ENCODE measurements at places on chromosomes 1 and 21.

DNA sequence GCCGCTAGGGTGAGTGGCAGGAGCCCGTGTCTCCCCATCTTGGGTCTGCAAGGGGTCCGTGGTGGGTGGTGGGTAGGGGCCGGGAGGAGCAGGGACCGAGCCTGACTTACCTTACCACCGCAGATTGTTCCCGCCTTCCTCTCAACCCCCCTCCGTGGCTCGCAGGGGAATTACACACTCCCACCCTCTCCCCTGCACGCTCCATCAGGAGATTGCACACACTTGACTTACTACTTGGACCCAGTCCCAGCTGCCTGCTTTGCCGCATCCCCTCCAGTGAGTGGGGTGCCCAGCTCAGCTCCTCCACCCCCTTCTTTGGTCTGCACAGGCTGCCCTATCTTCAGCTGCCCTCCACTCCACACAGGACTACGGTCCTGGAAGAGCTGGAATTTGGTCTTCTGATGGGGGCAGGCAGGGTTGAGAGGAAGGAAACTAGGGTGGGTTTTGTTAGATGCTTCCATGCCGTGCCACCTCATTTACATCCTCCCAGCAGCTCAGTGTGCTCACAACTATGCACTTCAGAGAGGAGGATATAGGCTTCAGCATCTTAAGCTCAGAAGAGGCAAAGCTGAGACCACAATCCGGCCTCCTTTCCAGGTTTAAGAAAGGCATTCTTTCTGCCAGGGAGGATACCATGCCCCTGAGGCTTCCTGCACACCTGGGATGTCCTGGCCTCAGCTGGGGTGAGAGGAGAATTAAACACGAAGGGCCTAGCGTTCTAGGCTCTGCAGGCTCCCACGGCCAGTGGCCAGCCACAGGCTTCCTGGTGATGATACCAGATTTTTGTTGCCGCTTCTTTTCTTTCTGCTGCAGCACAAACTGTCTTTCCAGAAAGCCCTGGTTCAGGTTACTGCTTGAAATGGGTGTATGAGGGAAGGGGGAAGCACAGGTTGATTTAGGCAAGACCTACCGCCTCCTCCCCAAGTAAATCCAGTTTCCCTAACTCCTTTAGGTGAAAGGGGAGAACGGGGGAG, 2.3 kb downstream of the KCNC4 start:
- no peak for DNase-seq

- no peak for DNase-seq
Observed at GRCh38 chr1:247435030-247435758, 19.2 kb downstream of the NLRP3 start.

- DNase-seq, result no peak
Observed at GRCh38 chr1:240506176-240506575, 105.8 kb downstream of the GREM2 start.

GRCh38 chr1:151992303-151993083, 1.2 kb downstream of the S100A10 start:
- DNase-seq, result no peak

- DNase-seq, result no peak
Observed at GRCh38 chr1:87684713-87685205, 356.1 kb downstream of the LMO4 start.

GRCh38 chr1:31672986-31673385, 28.3 kb upstream of the PEF1 start:
- DNase-seq, result no peak

- DNase-seq, result no peak
Observed at GRCh38 chr1:208923456-208923855, 660.1 kb upstream of the CAMK1G start.

DNA sequence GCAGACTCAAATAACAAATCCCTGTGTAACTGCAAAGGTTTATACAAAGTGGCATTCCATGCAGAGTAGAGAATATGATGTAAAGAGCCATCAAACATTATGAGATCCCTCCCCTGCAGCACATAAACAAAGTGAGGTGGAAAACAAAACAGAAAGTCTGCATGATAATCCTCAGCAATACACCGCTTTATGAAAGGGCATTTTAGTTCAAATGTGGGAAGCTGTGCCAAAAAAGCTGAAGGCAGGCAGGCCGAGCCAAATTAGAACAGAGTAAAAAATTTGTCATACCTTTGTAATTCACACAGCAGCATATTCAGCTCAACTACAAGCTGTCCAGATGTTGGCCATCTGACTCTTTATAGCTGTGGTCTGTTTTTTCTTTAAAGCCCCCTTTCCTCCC, 113.5 kb downstream of the LHX9 start:
- DNase-seq, result no peak

GRCh38 chr1:161721738-161722343, 497 bp downstream of the FCRLB start:
- DNase-seq, result no peak

GRCh38 chr1:89536555-89537341, 12.1 kb downstream of the LRRC8B start:
- no peak for DNase-seq

DNA sequence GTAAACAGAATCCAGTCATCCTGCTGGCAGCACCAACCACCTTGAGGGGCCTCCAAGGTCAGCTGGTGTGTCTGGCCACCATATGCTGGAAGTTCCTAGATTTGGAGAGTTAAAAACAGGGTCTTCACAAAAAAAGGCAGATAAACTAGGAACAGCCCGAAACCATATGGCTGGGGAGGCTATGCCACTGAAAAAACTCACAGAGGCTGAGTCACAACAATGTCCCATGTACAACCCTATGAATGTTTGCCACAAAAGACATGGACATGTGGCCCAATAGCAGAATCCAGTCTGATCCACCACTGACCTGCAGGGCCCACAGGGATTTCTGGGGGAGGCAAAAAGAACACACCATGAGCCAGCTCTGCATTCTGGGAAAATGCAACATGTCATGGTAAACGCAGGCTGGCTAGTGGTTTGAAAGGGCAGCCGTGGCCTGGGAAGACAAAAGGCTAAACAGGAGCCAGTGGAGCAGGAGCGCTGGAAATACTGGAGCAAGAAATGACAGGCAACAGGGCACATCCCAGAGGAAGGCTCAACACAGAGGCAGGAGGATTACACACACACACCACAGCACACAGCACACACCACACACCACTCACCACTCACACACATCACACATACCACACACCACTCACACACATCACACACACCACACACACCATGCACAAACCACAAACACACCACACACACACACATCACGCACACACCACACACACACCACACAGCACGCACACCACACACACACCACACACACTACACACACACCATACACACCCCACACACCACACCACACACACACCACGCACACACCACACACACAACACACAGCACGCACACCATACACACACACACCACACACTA, 55.4 kb downstream of the HSF2BP start:
- DNase-seq, result no peak

DNA sequence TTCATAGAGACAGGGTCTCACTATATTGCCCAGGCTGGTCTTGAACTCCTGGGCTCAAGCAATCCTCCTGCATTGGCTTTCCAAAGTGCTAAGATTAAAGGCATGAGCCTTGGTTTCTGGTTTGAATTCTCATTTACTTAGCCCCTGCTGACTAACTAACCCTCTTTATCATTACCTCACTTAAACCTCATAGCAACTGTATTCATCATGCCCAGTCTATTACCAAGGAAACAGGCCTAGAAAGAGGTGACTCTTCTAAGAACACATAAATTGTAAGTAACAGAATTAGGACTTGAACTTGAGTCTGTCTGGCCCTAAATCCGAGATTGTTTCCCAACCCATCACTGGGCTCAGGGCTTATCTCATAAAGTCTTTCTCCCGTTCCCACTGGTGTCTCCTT, 44.2 kb downstream of the TMEM53 start:
- DNase-seq, result no peak

DNA sequence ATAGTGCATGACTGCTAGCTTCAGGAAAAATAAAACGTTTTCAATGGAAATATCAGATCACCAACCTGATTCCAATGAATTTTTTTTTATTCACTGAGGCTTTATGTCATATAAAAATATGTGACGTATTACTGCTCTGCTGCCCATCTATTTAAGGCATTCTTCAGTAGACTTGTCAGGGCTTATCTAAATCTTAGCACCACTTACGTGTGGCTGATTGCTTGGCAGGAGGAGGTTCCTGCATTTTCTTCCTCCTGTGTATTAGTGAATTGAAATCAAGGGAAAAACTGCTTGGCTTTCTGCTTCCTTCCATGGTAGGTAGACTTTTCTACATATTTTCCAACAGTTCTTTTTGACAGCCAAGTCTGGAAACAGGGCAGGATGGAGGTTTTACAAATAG, 80.3 kb downstream of the ROR1 start:
- DNase-seq, result no peak

All from amygdala (tissue), 56 donors.